ENCODE measurements at places on chromosomes 4 and X.

- DNase-seq = no peak
Observed at GRCh38 chr4:153019906-153020305, 83.8 kb downstream of the FHDC1 start.

- DNase-seq = no peak
Observed at GRCh38 chr4:187236209-187236890, 512.7 kb upstream of the FAT1 start.

GRCh38 chr4:135201081-135201480, 999.5 kb upstream of the PABPC4L start:
- DNase-seq = no peak

DNA sequence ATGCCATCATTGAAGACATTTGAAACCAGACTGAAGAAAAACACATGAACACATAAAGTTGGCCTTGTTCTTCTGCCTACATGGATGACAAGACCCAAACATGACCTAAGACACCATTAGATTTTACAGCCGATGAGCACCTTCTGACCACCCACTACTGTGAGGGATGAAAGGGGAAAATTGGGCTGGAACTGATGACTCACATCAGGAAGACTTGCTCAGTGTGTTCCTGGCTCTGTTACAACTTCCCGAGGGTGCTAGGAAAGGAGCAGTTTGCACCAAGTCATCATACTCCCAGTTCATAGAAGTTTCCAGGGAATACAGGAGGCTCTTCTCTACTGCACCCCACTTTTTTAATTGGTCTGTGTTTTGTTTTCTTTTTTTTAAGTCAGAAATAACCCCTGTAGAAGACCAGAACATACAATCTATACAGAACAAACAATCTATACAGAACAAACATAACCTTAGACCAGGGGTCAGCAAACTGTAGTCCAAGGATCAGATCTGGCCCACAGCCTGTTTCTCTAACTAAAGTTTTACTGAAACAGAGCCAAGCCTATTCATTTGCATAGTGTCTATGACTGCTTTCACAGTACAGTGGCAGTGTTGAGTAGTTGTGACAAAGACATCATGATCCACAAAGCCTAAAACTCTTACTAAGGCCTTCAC, 25.3 kb downstream of the BTC start:
- DNase-seq = no peak

DNA sequence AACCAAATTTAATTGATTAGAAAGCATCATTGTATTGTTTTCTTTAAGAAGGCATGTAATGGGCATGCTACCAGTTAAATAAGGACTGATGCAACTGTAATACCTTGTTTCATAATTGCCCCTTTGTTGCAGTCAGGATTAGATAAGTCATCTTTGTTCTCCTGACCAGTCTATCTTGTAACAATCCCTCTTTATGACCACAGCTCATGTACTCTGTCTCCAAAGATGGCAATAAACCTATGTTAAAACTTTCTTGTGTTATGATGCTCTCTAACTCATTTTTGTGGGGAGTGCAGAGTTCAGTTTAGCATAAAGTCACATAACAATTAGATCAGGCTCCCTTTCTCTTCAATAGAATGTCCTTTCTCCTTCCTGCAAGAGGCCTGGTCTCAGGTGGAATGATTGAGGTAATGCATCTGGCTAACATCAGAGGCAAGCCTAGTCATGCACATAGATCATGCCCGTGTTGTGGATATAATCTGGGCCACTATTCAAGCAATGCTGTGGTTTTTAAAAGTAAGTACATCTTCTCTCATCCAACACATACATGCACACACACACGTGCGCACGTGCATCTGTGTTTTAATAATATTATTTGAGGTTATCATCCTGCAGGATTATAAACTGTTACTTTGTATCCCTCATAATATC, 45.6 kb downstream of the TMEM154 start:
- DNase-seq = peak; percentile 54

GRCh38 chr4:155659176-155659575, 7.5 kb upstream of the GUCY1A1 start:
- no peak for DNase-seq

DNA sequence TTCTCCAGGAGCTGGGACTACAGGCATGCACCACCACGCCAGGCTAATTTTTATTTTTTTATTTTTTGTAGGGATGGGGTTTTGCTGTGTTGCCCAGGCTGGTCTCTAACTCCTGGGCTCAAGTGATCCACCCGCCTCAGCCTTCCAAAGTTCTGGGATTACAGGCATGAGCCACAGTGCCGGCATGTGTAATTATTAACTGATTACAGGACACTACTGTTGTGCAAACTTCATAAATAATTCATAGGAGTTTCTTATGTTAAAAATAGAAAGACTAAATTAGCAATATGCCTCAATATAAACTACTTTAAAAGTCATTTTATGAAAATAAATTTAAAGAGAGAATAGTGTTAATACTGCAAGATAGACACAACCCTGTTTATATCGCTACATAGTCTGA, 221.9 kb downstream of the SNCA start:
- DNase-seq = no peak

- no peak for DNase-seq
Observed at GRCh38 chr4:105851196-105851595, 44.1 kb upstream of the NPNT start.

DNA sequence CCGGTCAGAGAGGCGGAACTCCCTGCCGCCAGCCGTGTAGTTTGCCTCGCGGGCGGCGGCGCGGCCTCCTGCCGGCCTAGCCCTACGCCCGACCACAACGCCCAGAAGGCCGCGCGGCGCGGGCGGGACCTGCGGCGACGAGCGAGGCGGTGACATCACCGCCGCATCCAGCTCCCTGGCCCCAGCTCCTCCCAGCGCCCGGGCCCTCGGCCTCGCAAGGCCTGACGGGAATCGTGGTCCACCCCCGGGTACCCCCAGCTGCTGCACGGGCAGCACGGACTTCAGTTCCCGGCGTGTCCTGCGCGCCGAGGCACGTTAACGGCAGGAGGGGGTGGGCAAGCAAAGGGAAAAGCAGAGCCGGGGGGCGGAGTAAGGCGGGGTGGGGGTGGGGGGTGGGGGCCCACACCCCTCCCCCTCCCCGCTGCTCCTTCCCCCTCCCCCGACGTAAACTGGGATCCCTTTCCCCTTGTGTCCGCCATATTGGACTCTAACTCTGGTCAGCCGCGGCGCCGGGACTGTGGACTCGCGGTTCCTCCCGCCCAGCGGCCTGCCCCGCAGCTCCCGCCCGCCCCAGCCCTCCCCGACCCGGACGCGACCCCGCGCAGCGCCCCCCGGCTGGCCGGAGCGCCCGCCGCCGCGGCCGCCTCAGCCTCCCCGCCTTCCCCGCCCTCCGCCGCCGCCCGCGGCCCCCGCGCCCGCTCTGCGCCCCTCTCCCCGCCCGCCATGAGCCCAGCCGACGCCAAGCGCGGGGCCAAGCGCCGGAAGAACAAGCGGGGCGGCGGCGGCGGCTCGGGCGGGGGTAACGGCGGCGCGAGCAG, at the start of gene FAM193A:
TSS of gene FAM193A (plus strand) at position 455 of the 818 bp plus-strand sequence. CDS start at position 724, 269 bp downstream.
- DNase-seq = peak; percentile 97

- DNase-seq = no peak
Observed at GRCh38 chr4:27692868-27693634, 832.4 kb downstream of the STIM2 start.

- no peak for DNase-seq
Observed at GRCh38 chrX:155127940-155128339, 56.6 kb downstream of the BRCC3 start.

DNA sequence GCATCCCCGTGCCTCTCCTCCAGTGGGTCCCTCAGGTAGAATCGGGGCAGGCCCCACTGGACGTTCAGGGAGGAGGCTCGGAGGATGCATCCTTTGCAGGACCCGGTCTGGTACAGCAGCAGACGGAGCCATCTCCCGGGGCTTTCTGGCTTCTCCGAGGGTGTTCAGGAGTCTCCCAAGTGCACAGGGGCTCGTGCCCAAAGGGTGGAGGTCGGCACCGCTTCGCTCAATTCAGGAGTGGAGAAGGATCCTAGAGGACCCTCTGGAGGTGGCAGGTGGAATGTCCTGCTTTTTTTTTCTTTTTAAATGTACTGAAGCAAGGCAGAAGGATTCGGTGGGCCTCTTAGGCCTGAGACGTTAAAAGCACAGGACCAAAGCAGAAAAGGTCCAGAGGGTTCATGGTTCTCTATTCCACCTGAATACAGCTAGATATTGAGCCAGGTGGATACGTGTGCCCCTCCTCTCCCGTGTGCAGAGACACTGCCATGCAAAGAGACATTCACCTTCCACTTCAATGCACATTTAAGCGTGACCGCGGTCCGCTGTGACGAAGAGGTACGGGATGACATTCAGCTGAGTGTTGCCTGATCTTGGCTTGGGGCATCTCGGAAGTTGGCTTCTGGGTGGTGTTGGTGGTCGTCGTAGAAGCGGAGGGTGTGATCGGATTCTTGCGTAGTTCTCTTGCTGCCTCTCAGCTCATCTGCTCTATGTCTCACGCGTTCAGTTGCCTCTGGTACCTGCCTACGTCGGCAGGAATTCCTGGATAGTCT, 281.2 kb upstream of the AGTR2 start:
- DNase-seq = no peak

GRCh38 chr4:161948026-161948770, 215.6 kb downstream of the FSTL5 start:
- DNase-seq = no peak

GRCh38 chr4:68267433-68267944, 22.0 kb upstream of the TMPRSS11B start:
- no peak for DNase-seq

DNA sequence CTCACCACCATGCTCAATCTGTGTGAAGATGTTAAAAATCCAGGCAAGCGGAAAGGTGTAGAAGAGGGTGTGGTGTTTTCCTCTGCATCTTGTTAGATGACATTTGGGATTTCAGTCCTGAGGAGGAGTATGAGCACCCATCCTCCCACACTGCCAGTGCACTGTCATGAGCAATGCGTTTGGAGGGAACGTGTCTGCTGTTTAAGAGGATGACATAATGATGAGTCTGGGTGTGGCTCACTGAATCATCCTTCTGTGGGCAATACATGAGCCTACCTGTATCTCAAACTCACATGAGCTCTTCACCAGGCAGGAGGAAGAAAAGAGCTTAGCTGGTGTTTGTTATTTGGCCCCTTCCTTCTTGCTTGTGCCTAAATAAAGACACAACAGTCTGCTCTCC, 67.9 kb upstream of the ARX start:
- no peak for DNase-seq

- DNase-seq = no peak
Observed at GRCh38 chrX:614136-614535, 16.5 kb upstream of the SHOX start.

DNA sequence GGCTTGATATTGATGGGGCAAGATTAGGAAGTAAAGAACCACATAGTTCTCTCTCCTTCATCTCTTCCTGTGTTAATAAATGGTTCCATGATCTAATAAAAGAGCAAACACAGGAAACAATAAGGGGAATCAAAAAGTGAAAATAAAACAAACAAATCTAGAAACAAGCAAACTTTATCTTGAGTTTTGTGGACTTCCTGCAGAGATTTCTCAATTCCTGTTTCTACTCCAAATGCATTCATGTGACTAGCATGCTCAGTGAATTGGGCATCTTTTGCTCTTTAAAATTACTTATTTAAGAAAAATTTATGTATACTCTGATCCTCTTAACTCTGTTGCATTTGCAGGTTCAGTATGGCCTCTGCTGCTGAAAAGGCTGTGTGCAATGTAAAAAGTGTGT, 682.0 kb downstream of the KCTD8 start:
- no peak for DNase-seq

GRCh38 chr4:38344929-38345328, 319.1 kb upstream of the KLF3 start:
- DNase-seq = no peak

DNA sequence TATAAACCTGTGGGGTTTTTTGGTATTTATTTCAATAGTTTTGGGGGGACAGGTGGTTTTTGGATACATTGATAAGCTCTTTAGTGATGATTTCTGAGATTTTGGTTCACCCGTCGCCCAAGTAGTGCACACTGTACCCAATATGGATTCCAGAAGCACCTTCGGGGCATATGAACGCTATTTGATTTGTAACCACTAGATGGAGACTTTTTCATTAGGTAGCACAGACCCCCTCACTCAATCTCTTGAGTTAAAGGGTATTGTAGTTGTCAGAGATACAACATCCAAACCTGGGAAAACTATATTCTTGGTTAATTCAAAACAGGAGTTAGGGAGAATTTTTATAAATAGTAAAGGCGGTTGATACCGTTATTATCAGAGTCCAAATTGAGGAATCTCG, 79.8 kb downstream of the SPANXN3 start:
- peak; percentile 14 for DNase-seq

DNA sequence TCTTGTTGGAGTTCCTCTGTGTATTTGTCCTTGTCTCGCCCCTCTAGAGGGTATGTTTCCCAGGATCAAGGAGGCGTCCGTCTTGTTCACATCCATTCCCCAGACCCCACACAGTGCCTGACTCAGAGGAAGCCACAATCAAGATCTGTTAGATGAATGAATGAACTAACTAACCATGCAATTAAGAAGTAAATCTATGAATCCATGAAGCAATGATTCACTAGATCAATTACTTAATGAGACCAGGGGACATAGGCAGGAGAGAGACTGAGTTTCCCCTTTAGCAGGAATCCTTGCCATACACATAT, 11.9 kb downstream of the BLOC1S4 start:
- no peak for DNase-seq

DNA sequence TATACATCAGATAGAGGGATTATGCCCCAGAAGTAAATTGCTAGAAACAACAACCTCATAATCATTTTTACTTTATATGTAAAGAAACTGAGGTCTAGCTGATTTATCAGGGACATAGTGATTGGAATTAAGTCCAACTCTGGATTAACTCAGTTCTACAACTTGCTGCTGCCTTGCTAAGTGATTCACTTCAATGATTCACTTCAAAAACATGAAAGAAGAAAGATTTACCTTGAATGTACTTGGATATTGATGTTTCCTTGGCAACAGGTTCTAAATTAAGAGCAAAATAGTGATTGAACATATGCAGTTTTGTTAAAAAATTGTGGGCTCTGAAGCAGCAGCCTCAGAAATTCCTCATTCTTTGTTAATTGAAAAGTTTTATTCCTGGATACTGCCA, 99.8 kb upstream of the H2AZ1 start:
- no peak for DNase-seq

GRCh38 chrX:39875834-39876628, 221.7 kb downstream of the BCOR start:
- no peak for DNase-seq

DNA sequence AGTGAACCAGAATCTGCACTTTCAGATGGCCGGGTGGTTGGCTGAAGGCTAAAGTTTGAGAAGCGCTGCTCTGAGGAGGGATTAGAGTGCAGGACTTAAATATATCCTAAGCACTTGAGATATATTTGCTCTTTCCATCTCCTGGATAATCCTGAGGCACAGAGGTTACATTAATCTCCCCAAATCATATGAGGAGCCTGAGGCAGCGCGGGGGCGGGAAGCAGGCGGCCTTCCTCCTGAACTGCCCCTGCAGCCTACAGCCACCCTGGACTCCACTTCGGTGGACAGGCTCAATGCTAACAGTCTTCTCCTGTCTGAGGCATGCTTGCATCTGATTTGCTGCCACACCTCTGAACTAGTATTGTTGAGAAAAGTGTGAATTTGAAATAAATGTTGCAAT, 72.5 kb downstream of the AFAP1 start:
- no peak for DNase-seq

- DNase-seq = no peak
Observed at GRCh38 chr4:108361446-108361820, 192.7 kb upstream of the LEF1 start.

GRCh38 chrX:107718156-107718621, 57.4 kb downstream of the TSC22D3 start:
- peak; percentile 78 for DNase-seq

- DNase-seq = peak; percentile 61
Observed at GRCh38 chrX:56744996-56745395, 16.0 kb downstream of the NBDY start.

GRCh38 chr4:182705389-182705788, 211.8 kb downstream of the DCTD start:
- no peak for DNase-seq
